ENCODE measurements at places on chromosomes 1 and 21. TPM values are rescaled to one million over a fixed set of nuclear protein-coding genes. Genes with fewer than 3 reads are reported as not detected.

KRTAP7-1 gene
- total RNA-seq = not detected

PCSK9 gene
- total RNA-seq = not detected

TMCO4 gene
- total RNA-seq = 40.8 TPM

ALPL gene
- total RNA-seq = 222 TPM

AHCTF1 gene
- 50.4 TPM for total RNA-seq

LINGO4 gene
- 0.34 TPM for total RNA-seq

ZMYND12 gene
- total RNA-seq = 0.50 TPM

SLC19A1 gene
- total RNA-seq = 52.8 TPM

GIPC2 gene
- 49.9 TPM for total RNA-seq

FCRL1 gene
- 57.3 TPM for total RNA-seq

MTMR11 gene
- total RNA-seq = 5.1 TPM

HIVEP3 gene
- 13.0 TPM for total RNA-seq

CFHR4 gene
- 0.32 TPM for total RNA-seq

EXTL1 gene
- 2.3 TPM for total RNA-seq

All from spleen (tissue), 13 donors.